NCI-H526 treated with DMSO at 0.1 percent for 48 hours (cell line): ENCODE measurements at places on chromosomes 5 and 9.

- DNase-seq: no peak
Measured at GRCh38 chr9:15966471-15966870, 413.6 kb downstream of the CCDC171 start.

DNA sequence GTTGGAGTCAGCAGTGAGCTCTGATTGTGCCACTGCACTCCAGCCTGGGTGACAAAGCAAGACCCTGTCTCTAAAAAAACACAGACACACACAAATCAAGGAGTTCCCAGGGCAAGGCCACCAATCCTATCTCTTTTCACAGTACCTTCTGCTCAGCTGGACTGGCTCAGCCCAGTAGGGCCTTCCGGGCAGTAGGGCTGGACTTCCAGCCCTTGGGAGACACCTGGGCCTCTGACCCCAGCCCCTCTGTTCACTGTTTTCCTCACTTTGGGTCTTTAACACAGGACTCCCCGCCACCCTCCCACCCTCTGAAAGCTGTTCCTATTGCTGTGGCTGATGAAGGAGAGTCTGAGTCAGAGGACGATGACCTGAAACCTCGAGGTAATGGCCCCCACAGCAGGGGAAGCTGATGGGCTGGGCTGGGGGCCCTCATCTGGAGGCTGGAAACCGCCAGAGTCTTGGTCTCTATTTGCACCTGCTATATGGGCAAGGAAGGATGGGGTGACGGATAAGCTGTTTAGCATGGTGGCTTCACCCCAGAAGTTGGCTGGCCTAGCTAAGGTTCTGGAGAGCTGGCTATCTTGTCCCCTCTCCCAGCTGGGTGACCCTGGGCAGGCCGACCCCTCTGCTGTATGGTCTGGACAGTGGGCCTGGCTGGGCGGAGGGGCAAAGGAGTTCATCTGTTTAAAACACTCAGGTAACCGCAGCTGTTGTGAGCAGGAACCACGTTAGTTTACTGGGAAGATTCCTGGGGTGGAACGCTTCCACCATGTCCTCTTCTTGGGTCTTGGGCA lies 25.6 kb downstream of the USP20 start:
- no peak for DNase-seq

DNA sequence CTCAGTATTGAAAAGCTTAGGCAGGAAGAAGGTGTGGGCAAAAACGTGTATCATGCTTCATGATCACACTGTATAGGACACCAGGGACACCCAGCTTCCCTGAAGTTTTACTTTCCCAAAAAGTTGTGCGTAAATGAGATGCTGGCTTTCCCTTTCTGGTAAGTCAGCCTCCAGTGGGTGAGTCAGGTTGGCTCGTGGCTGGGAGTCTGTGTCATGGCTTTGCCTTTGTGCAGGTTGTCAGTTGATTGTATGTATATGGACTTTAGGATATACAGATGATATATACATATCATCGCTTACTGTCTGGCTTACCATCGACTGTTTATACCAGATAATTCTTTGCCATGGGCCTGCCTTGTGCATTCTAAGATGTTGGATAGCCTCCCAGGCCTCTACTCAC lies 34.2 kb downstream of the ADRB2 start:
- DNase-seq: no peak

GRCh38 chr9:100598641-100599145 lies 20.8 kb downstream of the CAVIN4 start:
- DNase-seq: peak; percentile 77

DNA sequence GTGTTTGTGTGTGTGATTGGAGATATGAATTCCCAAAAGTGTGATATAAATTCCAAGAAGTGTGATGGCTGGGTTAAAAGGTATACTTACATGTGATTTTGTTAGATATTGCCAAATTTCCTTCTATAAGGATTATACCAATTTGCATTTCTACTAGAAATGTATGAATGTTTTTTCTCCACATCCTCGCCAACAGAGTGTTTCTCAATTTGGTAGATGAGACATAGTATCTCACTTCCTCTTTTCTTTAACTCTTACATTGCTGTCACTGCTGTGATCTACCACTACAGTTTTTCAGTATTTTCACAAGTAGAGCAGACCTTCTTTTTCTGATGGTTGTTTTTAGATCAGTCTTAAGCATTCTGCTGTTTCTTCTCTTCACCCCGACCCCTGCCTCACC lies 111.3 kb downstream of the FER start:
- DNase-seq: no peak

DNA sequence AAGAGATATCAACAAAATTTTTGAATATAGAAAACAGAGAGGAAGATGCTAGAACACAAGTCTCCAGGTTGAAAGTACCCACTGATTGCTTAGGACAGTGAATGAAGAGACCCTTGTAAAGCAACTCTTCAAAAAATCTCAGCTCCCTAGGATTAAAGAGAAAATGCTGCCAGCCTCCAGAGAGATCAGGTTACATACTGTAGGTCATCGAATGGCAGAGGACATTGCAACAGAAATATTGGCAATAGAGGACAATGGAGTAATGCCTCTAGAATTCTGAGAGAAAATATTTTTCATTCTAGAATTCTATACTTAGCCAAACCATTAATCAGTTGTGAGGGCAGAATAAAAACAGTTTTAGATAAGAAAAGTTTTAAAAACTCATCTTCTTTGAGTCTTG lies 43.1 kb upstream of the ELL2 start:
- DNase-seq: no peak

- DNase-seq: no peak
Measured at GRCh38 chr5:94422812-94423211, 195.6 kb downstream of the KIAA0825 start.

GRCh38 chr5:169805937-169806700 lies 169.0 kb downstream of the DOCK2 start:
- no peak for DNase-seq

DNA sequence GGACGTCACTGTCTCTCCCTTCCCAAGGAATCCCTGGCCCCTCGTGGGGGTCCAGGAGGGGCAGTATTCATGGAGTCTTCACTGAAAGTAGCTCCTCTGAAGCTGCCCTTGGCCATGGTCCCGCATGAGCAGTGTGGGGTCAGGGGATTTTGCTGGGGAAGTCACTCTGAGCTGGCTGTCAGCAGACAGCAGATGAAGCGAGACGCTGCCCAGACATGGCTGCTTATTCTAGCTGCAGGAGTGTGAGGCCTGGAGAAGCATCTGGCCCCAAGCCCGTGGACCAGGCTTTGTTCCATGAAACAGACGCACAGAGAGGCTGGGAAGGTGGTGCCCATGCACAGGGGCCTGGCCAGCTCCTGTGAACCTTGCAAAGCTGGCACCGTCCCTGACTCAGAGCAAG lies 21.5 kb upstream of the ASS1 start:
- no peak for DNase-seq

DNA sequence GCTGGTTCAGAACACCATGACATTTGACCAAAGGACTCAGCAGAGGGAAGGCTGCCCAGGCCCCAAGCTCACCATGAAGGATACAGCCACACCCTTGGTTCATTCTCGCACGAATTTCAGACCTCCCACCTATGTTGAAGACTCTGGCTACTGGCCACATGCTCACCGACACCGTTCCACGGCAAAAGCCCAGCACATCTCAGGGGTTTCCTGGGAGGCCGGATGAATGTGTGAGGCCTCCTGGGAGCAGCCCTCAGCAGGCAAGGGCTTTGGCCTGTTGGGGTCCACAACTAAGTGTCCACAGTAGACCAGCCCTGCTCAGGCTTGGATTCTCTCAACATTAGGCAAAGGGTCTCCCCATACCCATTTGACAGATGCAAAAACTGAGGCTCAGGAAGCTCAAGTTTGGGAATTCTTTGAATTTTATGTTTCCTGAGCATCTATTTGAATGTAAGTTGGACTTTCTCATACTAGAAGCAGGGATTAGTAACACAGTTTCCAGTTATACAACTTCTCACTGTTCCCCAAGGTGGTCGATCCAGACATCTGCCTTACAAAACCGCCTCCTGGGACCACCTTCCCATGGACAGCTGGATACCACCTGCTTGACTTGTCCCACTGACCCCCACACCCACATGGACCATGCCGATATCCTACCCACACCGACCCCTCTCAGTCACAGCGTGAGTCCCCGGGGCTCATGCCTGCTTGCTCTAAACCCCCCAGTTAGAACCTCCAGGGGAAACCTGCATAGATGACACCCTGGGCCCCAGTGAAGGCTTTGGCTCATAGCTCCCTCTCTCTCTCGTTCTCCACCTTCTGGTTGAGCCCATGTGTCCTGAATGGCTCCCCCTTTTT lies 27.9 kb downstream of the CCT5 start:
- DNase-seq: no peak

DNA sequence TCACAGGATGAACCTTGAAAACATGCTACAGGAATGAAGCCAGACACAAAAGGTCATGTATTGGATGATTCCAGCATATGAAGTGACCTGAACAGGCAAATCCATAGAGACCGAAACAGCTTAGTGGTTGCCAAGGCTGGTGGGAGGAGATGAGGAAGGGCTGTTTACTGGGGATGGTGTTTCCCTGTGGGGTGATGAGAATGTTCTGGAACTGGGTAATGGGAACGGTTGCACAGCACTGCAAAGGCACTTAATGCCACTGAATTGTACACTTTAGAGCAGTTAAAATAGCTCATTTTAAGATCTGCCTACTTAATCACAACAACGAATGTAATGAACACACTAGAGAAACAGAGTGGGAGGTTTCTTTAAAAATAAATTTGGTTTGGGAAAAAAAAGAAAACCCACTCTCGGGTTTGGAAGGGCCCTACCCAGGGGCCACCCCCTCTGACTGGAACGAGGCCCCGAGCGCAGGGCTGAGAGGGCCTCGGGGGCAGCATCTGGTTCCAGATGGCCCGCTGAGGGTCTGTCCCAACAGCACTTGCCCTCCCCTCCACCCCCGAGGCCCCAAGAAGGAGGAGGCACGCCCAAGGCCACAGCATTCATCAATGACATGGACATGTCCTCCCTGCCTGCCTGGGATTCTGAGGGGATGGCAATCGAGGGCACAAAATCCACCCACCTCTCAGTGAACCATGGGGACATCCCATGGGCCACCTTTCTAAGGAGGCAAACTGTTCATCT lies 31.7 kb downstream of the SARDH start:
- no peak for DNase-seq

DNA sequence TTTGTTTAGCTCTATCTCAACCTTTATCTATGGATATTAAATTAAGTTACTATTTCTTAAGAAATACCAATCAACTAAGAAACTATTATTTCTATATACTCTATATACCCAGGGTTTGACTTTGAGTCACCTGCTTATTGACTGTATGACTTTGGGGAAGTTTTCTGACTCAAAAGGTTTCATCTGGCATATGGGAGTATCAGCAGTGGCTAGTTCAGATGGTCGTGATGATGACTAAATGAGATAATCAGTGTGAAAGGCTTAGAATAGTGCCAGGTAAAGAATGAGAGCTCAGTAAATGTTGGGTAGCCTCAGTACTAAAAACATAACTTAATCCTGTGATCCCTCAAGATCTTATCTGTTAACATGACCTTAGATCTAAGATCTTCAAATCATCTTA lies 179.7 kb upstream of the ISL1 start:
- no peak for DNase-seq

DNA sequence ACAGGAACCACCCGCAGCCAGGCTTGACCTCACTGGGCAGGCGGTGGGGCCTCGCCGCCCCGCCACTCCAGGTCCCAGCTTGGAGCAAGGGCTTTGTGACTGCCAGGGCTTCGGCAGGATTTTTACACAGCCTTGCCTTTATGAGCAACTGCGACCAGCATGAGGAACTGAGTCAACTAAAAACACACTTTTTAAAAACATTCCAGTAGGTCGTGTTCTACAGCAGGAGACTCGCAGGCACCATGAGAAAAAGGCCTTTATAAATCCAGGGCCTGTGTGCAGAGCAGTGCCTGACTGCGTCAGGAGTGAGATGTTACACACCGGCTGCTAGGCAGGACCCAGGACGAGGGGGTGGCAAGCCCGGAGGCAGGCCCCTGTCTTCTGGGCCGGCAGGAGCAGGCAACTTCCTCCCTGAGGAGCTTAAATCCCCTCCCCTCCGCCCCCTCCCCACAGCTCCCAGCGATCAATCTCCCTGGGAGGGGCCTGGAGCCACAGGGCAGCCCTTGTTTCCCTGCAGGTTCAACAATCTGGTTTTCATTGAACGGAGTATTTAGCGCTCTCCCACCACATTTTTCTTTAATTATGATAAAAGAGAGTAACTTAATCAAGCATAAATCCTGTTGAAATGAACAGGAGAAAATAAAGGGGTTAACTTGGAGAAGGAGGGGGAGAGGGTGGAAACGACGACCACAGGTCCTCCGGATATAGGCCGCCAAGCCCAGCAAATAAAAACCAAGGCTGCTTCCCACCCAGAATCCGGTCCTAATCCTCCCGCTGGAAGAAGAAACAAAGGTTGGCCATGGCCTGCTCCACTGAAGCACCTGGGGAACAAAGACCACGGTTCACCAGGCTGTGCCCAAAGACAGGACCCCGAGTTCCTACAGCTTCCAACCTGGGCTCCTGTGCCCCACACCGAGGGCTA lies 92.5 kb downstream of the ROR2 start:
- DNase-seq: no peak

- no peak for DNase-seq
Measured at GRCh38 chr5:1428107-1428506, 17.1 kb downstream of the SLC6A3 start.

- DNase-seq: no peak
Measured at GRCh38 chr9:20838218-20838617, 154.2 kb downstream of the FOCAD start.

GRCh38 chr9:5714501-5715401 lies 85.8 kb downstream of the RIC1 start:
- DNase-seq: no peak

- DNase-seq: peak; percentile 29
Measured at GRCh38 chr9:124733964-124734740, 37.0 kb downstream of the NR6A1 start.

DNA sequence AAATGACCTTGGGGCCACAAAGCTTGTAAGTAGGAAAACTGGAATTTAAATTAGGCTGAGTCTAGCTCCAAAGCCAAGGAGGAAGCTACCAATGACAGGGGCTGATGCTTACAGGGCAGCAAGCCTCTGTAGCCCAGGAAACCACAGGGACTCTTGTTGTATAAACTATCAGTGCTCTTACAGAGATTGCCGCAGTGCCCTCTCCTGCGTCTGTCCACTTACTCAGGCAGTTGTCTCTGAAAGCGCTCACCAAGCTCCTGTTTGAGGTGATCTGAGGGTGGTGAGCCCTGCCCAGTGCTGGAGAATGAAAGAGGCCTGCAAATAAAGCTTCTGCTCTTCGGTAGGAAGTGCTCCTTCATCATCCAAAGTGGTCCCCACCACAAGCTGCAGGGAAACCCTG lies 498.8 kb downstream of the ARHGEF28 start:
- no peak for DNase-seq

DNA sequence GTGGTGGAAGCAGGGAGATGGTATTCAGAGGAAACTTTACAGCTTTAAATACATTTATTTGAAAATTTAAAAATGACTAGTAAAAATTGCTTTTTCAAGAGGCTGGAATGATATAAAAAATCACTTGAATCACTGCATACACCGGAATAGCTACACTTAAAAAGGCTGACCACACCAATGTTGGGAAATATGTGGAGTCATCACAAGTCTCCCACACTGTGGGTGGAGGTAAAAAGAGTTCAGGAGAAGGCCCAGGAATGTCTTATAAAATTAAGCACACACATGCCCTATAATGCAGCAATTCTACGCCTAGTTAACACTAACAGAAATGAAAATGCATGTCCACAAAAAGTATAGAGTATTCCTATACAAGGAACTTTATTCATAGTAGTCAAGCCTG lies 198.1 kb downstream of the ROR2 start:
- DNase-seq: no peak
